ENCODE measurements at places on chromosomes 13 and 19.
A peak's percentile ranks its signal among the peaks of the same experiment; 100 is the strongest.

DNA sequence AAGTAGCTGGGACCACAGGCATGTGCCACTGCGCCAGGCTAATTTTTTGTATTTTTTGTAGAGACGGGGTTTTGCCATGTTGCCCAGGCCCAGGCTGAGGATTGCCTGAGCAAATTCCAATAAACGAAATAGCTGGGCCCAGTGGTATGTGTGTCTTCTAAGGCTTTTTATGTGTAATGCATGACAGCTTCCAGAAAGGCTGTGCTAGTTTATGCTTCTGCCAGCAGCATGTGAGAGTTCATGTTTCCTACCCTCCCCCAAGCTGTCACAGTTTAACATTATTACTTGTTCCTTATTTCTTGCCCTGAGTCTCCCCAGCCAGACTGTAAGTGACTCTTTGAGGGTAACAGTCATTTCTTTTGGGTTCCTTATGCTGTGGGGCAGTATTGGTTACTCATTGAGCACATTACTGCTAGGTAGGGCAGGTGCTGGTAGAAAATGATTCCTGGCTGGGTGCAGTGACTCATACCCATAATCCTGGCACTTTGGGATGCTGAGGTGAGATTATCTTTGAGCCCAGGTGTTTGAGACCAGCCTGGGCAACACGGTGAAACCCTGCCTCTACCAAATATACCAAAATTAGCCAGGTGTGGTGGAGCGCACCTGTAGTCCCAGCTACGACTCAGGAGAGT lies 13.6 kb downstream of the GPATCH1 start:
- DNase-seq = no peak

DNA sequence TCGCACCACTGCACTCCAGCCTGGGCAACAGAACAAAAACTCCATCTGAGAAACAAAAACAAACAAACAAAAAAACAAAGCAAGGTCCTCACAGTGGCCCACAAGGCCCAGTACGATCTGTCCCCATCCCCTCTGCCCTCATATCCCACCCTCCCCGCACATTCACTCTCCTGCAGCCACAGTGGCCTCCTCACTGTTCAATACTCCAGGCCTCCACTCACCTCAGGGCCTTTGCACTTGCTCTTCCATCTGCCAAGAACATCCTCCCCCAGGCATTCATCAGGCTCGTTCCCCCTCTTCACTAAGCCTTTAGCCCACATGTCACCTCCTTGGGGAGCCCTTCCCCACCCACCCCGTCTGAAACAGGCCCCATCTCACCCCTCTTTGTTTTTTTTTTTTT lies 4.6 kb downstream of the TMEM143 start:
- no peak for DNase-seq

DNA sequence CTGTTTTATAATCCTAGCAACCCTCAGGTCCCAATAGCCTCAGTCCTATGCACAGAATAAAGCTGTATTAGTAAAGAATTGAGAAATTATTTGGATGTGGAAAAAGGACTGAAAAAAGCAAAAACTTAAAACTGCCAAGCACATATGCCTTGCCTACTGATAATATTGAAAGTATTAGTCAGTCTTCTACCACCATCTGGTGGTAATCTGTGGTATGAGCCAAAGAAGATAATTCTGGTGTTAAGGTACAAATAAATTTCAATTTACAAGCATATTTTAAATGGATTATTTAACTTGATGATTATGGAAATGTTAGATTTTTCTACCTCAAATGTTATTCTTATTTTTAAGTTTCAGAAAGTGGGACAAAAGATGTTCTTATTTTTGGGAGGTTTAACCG lies 460.3 kb upstream of the KLHL1 start:
- peak; percentile 16 for DNase-seq

GRCh38 chr13:45167611-45168554 lies 33.0 kb downstream of the KCTD4 start:
- no peak for DNase-seq

- no peak for DNase-seq
Measured at GRCh38 chr13:113763961-113764792, 5.2 kb downstream of the TMEM255B start.

- no peak for DNase-seq
Measured at GRCh38 chr13:114066956-114067355, 65.5 kb downstream of the RASA3 start.

- DNase-seq = no peak
Measured at GRCh38 chr13:41934120-41934519, 26.8 kb downstream of the VWA8 start.

DNA sequence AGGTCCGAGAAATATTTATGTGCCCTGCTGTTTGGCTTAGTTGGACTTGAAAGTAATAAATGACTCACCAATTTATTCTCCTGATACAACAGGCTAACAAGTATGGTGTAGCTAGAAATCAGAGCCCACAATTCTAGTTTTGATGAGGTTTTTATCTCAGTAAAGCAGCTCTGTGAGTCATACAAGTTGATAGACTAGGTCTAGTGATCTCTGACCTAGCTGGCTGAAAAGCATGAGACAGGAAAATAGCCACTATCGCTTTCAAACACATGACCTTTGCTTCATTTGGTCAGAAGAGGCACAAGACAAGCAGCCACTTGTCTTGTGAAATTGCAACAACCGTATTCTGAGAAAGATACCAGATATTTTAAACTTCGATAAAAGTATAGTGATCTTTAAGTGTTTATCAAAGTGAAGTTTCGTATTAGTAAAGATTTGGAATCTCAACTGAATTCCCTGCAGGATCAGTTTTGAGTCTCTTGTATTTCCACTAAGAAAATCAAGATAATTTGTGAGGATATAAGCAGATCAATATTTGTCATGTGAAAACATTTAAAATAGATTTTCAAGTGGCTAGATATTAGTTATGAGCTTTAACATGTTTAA lies 126.7 kb downstream of the MAB21L1 start:
- DNase-seq = peak; percentile 13

- DNase-seq = peak; percentile 40
Measured at GRCh38 chr13:74046431-74046830, 87.8 kb downstream of the KLF12 start.

DNA sequence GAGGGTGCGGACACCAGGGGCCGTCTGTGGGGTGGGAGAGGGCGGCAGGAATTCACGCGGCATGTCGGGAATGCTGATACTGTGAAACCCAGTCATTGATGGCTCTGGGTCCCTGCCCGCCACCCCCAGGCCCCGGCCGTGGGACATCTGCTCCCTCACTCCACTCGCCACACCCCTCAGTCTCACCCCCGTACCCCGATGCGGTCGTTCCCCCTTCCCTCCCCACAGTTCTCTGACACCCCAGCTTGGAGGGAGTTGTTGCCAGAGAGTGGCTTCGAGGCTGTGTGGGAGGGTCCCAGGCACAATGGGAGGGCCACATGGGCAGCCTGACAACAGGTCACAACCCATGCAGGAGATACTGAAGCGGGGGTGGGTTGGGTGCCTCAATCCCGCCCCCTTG lies 1.8 kb downstream of the MAG start:
- DNase-seq = no peak

DNA sequence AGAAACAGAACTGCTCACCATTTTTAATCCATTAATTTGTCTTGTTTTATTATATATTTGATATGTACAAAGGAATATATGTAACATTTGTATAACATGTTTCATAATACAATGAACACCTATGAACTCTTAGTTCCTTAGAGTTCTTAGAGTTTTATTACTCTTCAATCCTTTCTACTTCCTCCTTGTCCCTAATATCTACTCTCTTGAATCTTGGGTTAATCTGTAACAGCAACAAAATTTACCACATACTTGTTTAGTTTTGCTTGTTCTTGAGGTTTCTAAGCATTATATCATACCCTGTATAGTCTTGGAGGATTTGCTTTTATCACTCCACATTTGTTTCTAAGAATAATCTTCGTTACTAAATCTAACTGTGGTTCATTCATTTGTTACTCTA lies 151.4 kb downstream of the PDS5B start:
- DNase-seq = no peak

DNA sequence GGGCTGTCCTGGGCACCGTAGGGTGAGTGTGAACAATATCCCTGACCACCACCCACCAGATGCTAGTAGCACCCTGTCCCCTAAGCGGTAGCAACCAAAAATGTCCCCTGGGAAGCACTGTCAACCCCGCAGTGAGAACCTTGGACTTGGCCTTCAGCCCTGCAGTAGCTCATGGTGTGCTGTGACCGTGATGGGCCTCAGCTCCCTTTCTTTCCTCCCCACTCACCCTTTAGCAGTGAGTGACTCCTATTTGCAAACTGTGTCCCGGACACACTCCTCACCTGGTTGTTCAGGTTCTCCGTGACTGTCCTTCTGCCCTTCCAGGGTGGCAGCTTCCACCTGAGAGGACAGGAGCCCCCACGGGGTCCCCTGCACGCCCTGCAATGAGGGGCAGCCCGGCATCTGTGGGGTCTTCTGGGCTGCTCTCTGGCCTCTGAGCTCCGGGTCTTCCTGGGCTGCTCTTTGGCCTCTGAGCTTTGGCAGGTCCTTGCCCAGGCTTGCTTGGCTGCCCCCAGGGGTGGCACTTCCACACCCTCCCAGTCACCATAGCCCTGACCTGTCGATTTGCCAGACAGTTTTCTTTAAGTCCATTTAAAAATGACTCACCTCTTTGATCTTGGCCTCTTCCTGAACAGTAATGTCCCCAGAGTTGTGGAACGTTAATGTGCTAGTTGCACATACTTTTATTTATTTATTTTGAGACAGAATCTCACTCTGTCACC lies 3.8 kb downstream of the KDM4B start:
- DNase-seq = peak; percentile 52

DNA sequence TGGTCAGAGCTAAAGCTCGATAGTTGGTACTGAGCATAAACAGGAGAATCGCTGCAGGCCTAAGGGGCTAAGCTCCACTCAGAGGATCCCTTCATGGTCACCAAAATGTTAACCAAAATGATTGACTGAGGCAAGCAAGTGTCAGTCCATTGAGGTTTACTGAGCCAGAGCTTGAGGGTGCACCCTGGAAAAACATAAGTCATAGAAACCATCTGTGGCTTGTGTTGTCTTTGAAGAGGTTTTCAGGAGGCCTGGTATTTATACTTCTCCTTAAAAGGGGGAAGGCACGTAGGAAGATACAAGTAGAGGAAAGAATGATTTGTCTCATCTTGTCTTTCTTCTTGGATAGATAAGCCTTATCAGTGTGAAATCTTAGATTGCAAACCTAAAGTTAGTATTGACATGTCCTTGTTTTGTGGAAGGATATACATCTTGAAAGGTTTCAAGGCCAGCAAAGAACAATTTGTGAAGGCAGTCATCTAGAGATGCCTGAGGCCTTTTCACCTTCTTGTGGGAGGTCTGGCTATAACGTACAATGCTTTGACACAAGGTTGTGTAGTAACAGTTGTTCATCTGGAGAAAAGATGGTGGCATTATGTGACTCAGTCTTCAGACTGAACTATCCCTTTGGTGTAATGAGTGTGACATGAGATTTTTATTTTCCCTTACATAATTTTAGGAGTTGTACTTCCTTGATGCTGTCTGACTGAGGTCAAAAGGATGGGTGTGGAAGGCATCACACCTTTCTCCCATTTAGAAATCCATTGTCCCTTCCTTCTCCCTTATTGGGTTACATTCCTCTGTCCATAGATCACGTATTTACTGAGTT lies 14.7 kb upstream of the CEACAM6 start:
- no peak for DNase-seq

- peak; percentile 70 for DNase-seq
Measured at GRCh38 chr19:14369399-14370168, 11.7 kb upstream of the ADGRE5 start.

GRCh38 chr13:31764556-31764955 lies 25.2 kb downstream of the RXFP2 start:
- DNase-seq = no peak

DNA sequence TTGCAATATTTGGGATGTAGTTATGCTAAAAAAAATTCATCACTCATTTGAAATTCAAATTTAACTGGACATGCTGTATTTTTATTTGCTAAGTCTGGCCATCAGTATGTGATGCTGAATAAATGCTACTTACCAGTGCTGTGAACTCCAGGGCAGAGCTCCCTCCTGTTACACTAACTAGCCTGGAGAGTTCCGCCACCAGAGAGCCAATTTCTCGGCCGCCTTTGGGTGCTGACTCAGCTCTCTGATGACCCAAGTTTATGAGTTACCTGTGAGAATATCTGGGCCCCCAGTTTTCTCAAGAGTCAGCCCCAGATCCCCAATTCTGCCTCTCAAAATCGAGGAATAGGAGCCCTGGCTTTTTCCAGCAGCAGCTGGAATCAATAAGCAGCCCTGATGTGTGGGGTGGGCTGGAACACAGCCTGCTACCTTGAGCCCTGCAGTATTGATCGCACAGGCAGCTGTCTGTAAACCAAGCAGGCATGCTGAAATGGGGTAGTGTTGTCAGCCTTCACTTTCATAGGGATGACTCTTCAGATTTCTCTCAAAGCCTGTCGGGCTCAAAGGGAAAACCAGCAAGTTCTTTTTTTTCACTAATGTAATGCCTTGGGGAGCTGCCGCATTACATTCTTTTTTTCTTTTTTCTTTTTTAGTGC lies 113.7 kb downstream of the DNAJC15 start:
- no peak for DNase-seq

DNA sequence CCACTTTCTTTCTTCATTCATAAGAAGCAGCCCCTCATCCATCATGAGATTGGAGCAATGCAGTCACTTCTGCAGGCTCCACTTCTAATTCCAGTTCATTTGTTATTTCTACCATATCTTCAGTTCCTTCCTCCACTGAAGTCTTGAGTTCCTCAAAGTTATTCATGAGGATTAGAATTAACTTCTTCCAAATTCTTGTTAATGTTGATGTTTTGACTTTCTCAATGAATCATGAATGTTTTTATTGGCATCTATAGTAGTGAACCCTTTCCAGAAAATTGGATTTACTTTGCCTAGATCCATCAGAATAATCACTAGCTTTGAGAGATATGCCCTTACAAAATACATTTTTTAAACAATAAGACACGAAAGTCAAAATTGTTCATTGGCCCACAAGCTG lies 2567.7 kb upstream of the PCDH20 start:
- peak; percentile 22 for DNase-seq

GRCh38 chr19:58218899-58219298 lies 9.8 kb upstream of the ZNF544 start:
- DNase-seq = no peak

DNA sequence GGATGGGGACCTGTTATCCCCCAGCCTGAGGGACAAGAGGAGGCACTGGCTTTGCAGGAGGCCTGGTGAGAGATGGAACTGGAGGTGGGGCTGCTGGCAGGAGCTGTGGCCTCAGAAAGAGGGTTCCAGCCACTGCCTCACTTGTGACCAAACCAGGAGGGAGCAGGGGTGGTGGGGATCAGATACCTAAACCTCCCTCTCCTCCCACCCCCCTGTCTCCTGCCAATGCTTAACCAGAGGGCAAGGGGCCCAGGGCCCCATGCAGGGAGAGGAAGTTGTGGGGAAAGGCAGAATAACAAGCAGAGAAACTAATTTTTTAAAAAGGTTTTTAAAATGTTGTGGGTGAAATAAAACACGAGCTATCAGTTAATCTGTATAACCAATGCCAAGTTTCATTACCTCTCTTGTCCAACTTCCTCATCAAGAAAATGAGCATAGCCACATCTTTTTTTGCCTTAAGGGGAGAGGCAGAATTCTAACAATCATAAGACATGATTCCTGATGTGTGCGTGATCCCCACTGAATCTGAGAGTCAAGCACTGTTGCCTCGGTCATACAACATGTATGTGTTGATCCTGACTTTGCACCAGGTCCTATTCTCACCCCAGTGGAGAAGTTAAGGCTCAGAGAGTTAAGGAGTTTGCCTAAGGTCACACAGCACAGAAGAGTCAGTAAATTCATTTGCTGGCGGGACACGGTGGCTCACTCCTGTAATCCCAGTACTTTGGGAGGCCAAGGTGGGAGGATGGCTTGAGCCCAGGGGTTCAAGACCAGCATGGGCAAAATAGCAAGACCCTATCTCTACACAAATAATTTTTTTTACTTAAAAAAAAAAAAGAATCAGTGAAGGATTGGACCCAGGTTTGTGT lies 12.9 kb downstream of the FXYD5 start:
- no peak for DNase-seq

GRCh38 chr13:22427066-22427465 lies 753.7 kb upstream of the SGCG start:
- DNase-seq = no peak
